C1 segment of cervical spinal cord (tissue), 14 donors: ENCODE measurements at places on chromosomes 1 and 21.

- no peak for DNase-seq
These were observed 30.5 kb downstream of the TP53BP2 start for GRCh38 chr1:223815020-223815853.

- DNase-seq: no peak
These were observed 3.4 kb downstream of the AGPAT3 start for GRCh38 chr21:43868461-43868860.

DNA sequence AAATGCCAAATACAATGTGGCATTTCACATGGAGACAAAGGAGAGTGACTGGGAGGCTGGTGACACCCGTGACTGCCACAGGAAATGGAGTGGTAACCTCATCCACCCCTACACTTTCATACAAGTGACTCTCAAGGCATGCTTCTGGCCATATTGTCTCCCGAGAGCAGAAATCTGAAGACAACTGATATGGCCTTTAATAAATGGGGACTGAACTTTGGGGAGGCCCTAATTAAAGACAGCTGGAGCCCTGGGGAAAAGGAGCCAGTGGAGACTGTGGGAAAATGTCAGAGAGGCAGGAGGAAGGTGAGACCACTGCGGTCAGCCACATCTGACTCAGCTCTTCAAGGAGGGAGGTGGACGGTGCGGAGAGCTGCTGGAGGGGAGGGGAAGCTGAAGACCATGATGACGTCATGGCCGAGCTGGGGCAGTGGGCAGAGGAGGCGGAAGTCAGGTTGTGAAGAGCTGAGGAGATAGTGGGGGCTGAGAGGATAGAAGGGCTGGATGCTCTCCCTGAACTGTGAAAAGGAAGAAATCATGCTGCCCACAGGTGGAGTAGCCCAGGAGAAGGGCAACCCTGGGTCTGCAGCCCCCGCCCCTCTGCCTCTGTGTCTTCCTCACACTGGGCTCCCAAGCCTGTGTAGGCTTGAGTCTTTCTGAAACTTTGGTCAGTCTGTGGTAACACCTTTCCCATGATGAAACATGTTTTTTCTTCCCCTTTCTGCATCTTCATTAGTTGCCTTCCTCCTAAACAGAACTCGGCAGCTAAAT, 14.0 kb upstream of the NCF2 start:
- no peak for DNase-seq

DNA sequence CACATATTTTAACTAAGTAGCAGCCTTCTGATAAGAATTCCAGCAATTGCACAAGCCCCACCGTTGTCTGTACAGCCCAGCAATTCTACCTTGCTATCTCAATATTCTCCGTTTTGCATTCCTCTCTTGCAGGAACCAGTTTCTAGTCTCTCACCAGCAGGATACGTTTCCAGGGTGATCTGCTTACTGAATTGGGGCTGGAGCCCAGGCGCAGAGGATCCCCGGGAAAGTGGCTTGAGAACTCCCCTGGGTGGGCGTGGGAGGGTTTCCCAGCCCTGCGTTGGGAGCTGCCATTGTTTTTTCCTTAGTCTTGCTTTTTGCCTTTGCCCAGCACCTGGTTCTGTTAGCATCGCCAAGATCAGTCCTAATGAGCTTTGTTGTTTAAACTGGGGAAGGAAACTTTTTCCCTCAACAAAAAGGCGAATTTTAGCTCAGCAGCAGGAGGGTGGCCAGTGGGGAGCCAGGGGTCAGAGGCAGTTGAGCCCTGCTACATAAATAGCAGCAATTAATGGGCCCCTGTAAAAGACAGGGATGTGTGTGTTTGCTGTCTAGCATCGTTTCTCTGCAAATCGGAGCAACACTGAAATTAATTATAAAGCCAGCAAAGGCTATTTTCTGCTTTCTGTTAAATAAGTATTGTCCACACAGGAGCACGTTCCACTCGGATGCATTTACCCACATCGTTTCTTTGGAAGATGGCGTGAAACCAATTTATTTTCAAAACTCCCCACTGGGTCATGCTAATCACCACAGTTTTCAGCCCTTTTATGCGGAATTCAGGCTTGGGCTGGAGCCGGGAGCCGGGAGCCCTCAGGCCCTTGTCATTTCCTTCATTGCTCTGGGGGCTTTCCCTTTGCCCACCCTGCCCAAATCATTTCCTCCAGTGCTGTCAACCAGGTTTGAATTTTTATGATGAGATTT, 36.6 kb downstream of the HUNK start:
- DNase-seq: no peak

DNA sequence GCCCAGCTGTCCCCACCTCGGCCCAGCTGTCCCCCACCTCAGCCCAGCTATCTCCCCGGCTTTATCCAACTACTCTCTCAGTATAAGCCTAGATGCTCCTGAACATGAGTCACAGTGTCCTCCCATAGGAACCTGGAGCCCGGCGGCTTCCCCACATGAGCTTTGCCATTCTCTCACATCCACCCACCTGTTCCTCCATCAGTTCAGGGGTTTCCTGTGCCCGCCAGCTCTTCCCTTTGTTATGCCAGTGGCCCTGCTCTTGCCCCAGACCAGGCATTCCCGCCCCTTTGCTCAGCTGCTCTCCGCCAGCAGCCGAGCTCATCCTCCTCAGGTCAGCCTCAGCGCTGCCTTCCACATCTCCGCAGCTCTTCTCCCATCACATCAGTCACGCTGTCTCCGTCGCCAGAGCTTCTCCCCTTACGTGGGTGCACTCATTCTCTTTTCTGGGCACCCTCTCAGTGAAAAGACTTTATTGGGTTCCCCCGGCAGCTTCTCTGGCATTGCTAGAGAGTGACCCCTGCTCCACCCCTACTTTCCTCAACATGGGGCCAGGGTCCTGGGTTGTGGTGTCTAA, 89.5 kb upstream of the CSF3R start:
- no peak for DNase-seq

- no peak for DNase-seq
These were observed 1.2 kb downstream of the CROCC start for GRCh38 chr1:16922885-16923431.

DNA sequence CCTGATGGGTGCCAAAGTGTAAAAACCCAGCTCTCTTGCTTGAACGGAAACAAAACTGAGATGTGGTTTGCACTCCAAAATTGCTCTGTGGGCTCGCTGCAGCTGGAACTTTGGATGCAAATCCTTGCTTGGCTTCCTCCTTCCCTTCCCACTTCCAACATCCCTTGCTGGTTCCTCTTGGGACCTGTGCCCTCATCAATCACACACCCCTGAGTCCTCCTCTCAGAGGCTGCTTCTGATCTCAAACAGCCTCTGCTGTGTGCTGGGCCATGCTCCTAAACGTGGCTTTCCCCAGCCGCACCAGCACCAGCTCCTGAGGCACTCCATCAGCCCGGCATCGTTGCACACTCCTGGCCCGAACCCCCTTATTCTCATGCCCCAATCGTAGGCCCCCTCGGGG, 124.3 kb upstream of the RAB4A start:
- no peak for DNase-seq

DNA sequence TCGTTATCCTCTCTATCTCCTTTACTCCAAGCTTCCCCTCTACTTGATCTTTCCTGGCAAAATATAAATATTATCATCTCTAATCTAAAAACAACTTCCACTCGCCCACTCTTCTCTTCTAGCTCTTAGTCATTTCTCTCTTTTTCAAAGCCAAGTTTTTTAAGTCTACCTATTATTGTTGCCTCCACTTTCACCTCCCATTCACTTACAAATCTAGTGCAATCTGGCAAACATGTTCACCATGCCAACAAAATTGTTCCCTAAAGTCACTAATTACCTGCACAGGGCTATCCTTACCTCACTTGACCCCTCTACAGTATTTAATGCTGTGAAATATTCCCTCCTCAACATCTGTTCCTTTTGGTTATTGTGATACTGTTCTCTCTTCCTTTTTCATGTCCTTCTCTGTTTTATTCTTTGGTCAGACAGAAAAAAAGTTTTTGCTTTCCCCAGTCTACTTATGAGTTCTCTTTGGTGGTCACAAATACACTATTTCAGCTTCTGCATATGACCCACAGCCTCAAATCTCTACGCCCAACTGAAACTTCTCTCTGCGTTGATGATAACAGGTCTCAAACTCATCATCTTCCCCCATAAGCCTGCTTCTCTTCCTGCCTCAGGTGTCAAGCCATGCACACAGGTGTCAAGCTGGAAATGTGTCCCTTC, 31.9 kb upstream of the RAP1A start:
- DNase-seq: no peak

DNA sequence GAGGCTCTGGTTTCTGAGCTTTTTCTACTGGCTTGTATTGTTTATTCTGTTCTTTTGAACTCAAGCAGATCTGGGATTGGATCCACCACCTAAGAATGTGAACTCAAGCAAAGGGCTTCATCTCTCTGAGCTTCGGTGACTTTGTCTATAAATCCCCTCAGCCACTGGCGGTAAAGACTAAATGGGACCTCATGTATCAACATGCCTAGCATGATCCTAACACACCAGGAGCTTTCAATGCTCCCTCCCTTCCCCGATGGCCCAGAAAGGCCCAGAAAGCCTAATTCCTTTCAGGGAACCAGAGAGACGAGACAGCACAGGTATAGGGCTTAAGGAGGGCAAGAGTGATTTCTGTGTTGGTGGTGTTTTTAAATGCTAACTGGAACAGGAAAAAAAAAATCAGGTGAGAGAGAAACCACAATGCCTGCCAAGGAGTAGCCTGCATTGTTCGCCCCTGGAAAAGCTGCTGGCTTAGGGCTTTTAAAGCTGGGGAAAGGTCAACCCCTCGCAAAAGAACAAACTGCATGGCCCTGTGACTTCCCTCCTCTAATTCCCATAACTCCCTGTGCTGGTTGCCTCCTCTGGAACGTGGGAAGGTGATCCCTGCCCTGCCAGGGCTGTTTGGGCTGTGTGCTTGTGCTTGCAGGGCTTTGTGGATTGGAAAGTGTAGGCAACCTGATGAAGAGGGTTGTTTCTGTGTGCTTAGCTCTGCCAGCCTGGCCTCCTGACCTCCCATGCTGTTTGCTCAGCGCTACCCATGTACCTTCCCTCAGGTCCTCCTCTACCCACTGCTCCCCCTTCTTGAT, 147.0 kb downstream of the PLPP3 start:
- no peak for DNase-seq

GRCh38 chr1:163094589-163094988, 25.4 kb downstream of the RGS4 start:
- DNase-seq: no peak

DNA sequence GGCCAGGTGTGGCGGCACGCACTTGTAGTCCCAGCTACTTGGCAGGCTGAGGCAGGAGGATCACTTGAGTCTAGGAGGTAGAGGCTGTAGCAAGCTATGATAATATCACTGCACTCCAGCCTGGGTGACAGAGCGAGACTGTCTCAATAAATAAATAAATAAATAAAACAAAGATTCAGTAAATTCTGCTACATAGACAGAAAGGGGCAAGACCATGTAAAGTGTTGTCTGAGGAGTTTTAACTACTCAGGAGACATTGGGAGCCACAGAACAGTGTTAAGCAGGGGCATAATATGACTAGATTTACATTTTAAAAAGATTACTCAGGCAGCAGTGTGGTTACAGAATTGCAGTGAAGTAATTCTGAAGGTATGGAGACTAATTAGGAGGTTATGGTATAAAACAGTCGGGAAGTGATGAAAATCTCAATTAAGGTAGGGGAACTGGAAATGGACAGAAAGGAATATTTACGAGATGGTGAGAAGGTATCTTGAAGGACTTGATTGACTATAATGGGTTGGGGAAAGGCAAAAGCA, 94.7 kb downstream of the ATP1B1 start:
- DNase-seq: no peak

DNA sequence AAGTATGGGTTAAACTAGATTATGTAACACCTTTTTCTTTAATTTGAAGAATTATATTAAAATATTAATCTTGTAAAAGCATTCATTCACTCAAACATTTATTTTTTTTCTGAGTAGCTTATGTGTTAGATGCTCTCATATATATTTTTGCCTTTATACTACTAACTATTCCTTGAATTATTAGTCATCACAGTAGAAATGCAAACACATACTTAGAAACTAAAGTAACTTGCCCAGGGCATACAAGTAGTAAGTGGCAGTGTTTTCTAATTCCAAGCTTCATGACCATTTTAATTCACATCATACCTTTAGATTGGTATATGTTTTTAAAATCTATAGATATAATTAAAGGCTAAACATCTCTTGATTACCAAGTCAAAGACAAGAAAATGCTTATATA, 1271.0 kb downstream of the BRINP3 start:
- no peak for DNase-seq

- no peak for DNase-seq
These were observed 4.9 kb upstream of the B4GALT3 start for GRCh38 chr1:161182214-161182613.

- DNase-seq: no peak
These were observed 94.1 kb downstream of the ADARB1 start for GRCh38 chr21:45168522-45168921.

- DNase-seq: no peak
These were observed 10.5 kb downstream of the PTP4A2 start for GRCh38 chr1:31927661-31927980.

- DNase-seq: no peak
These were observed 14.1 kb downstream of the CAPN8 start for GRCh38 chr1:223651291-223651991.

DNA sequence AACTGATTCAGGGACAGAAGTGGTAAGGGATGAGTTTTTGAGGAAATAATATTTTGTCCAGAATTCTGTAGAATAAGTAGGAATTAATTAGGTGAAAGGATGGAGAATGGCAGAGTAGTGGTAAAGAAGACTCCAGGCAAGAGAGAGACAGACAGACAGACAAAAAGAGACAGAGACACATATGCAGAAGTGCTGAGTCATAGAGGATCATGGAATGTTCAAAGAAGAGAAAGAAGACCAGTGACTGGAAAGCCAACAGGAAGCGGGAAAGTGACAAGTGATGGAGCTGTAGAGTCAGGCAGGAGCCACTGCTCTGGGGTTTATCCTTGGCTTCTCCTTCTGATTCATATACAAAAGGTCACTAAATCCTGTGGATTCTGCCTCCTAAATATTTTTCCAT, 85.9 kb downstream of the UROD start:
- DNase-seq: no peak

GRCh38 chr1:156894711-156895454, 1.4 kb downstream of the PEAR1 start:
- no peak for DNase-seq

GRCh38 chr21:38312822-38313221, 56.0 kb downstream of the KCNJ15 start:
- no peak for DNase-seq

- DNase-seq: no peak
These were observed 53.9 kb downstream of the NENF start for GRCh38 chr1:212486619-212486975.

GRCh38 chr1:159854116-159854692, 8.3 kb downstream of the VSIG8 start:
- DNase-seq: peak; percentile 50

DNA sequence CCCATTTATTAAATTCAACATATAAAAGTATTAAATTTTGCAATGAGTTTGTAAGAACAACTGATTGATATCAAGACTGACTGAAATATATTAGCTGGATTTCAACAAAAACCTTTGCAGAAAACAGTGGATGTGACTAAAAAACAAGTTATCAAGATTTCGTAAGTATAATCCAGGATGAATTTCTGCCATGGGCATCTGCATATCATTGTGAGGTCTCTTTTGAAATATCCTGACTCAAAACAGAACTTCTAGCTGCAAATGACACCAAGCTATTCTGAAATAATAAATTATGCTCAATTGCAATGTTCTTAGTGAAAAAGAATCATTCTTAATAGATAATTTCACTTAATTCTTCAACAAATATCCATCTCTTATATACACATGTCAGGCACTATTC, 52.6 kb downstream of the CD34 start:
- DNase-seq: no peak

GRCh38 chr1:175130649-175131045, 61.9 kb downstream of the KIAA0040 start:
- DNase-seq: no peak
